ENCODE measurements at places on chromosomes 5 and 9.
A peak's percentile ranks its signal among the peaks of the same experiment; 100 is the strongest.

DNA sequence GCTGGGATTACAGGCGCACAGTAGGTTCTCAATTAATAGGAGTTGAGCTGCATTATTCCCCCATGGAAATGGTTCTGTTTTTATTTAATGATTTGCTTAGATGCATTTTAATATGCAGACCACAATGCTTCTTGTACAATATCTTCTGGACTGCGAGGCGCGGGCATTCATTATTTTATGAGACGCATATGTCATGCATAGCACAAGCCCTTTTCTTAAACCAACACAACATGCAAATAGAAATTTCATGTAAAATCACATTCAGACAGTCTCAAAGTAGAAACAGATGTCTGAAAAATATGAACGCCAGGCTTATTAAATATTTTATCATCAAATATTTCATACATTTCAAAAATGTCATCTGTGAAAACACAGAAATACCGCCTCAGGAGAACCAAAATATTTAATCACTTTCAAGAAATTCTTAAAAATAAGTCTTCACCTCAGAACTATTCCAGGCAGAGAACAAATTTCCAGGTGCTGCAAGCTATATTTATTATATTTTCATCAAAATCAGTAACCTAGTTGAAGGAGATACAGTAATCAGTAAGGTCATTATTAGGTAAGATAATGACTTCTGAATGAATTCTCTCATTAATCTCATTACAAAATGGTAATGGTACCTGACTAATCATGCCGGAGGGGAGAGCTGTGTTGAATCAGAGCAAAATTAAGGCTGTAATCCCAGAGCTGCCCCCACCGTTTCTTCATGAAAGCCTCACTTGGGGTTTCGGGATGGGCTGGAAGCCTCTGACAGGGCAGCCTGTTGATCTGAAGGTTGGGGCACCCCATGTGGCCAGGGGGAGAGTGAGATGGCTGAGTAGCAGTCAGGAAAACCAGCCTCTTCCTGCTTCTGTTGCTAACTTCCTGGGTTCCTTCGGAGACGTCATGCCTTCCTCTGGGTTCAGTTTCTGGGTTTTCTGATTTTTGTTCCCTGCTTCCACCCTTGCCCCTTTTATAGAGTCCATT lies 133.9 kb upstream of the ZNF618 start:
- peak; percentile 79 for DNase-seq

GRCh38 chr5:56816546-56817081 lies 1.3 kb downstream of the MAP3K1 start:
- DNase-seq: peak; percentile 69

GRCh38 chr5:43553381-43553780 lies 3.5 kb downstream of the PAIP1 start:
- no peak for DNase-seq

DNA sequence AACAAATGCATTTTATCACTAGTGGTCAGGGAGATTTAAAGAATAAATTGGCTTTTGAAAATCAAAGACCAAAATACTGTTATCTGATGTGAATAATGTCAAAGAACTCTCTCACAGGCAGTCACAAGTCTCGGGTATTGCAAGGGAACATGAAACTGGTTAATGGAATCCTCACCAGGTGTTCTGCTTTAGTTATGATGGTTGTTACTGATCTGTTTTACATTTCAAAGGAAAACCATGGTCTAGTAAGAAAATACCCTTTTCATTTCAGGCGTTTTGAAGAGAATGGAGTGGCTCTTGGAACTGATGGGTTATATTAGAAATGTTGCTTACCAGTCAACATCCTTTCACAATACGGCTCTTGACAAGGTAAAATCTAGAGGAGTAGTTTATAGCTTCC lies 43.4 kb downstream of the HACD4 start:
- DNase-seq: no peak

DNA sequence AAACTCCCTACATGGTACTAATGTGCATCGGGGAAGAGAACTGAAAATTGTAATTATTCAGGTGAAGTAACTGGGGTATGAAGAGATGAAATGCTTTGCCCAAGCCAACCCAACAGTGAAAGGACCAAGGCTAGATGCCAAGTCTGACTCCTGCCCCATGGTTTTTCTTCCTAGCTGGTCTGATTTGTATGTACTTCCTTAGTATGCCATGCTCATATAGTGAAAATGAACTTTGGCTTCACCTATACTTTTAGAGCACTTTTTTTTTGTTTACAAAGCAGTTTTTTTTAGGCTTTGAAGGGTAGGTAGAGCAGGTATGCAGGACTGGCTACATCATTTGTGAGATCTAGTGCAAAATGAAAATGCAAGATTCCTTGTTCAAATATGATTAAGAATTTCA lies 359.4 kb upstream of the RIOK2 start:
- DNase-seq: no peak

Measured in fibroblast of skin of scalp (primary cell).